Stomach (tissue), 19 donors: ENCODE measurements at places on chromosomes 7 and 10. TPM values are rescaled to one million over a fixed set of nuclear protein-coding genes. Genes with fewer than 3 reads are reported as not detected.

Gene YAE1
- total RNA-seq = 9.6 TPM

Gene FGL2
- 8.0 TPM for total RNA-seq

Gene AGAP3
- 41.9 TPM for total RNA-seq

Gene SUN3
- not detected for total RNA-seq

Gene CH25H
- 26.3 TPM for total RNA-seq

Gene RET
- 3.2 TPM for total RNA-seq

Gene TAS2R60
- total RNA-seq = not detected

- DNase-seq = no peak
Measured at GRCh38 chr7:66896441-66896840, 24.6 kb upstream of the TMEM248 start.

GRCh38 chr7:107725138-107725740, 18.7 kb upstream of the CBLL1 start:
- peak; percentile 83 for DNase-seq

- DNase-seq = peak; percentile 25
Measured at GRCh38 chr10:47368431-47369180, 15.5 kb downstream of the ZNF488 start.

GRCh38 chr10:4947635-4948596, 15.3 kb upstream of the AKR1C1 start:
- peak; percentile 72 for DNase-seq

DNA sequence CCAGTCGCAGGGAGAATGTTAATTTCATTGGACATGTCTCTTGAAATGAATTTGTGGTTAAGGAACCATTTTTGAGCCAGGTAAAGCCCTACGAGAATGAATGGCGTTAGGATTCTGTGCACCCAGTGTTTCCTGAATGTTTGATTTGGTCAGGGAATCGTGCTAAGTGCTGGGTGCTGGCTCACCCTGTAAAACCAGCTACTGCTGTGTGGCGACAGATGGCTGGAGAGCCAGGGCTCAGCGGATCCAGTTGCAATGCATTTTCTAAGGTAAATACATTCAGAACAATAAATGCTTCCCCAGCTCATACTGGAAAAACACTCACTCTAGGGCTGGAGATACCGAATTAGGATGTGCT, 355.5 kb downstream of the GLRX3 start:
- no peak for DNase-seq

GRCh38 chr7:66768865-66769832, 28.6 kb downstream of the RABGEF1 start:
- no peak for DNase-seq

- no peak for DNase-seq
Measured at GRCh38 chr7:131031099-131031868, 296.4 kb upstream of the MKLN1 start.

- DNase-seq = peak; percentile 82
Measured at GRCh38 chr10:93199191-93199751, 125.6 kb downstream of the CYP26A1 start.

DNA sequence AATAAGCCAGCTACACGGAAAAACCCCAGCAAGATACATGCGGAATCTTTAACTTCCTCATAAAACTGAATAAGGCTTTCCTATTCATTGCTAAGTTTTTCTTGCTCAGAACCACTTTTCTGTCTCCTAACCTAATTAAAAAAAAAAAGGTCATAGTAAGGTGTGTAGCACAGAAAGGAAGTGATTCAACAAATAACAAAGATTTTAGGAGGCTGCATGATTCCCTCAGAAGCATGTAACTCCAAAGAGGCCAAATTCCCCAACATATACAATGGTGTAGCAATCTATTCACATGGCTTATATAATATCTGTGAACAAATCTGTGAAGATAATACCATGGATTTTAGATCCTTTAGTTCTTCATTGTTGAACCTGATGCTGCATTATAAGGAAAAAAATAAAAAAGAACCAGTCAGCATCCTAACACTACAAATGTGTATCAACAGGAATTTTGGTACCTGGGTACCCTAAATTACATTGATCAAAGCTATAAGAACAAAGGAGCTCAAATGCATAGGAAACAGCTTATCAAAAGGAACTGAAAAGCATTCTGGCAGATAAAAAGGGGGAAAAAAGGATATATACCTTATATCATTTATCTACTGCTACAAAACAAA, 63.8 kb downstream of the IMMP2L start:
- no peak for DNase-seq

GRCh38 chr10:99926925-99927720, 82.6 kb downstream of the DNMBP start:
- peak; percentile 56 for DNase-seq

- DNase-seq = no peak
Measured at GRCh38 chr7:158067931-158068482, 519.6 kb downstream of the PTPRN2 start.

DNA sequence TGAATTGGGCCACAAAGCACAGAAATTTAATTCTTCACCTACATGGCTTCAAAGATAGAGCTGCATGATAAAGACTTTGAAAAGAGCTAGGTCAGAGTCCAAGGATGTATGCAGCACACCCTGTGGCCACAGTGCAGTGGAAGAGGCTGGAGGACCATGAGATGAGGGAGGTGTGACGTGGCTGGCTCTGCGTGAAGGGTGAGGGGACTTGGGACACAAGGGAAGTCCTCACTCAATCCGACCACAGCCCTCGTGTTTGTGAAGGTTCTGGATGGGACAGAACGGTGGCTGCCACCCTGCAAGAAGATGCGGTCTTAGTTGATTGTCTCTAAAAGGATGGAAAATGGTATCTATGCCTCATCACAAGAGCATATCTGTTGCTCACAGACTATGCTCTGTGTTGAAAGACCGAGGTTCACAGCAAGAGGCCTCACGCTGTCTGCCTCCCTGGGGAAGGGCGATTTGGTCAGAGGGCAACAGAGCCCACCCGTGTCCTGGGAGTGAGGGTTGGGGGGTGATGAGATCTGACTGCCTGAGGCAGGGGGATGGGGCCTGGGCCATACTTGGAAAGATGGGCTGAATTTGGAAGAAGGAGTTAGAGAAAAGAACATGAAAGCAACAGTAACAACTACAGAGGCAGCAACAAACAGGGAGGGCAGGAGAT, 174.4 kb upstream of the SHH start:
- DNase-seq = no peak
